ENCODE measurements at places on chromosomes 1 and 21.

DNA sequence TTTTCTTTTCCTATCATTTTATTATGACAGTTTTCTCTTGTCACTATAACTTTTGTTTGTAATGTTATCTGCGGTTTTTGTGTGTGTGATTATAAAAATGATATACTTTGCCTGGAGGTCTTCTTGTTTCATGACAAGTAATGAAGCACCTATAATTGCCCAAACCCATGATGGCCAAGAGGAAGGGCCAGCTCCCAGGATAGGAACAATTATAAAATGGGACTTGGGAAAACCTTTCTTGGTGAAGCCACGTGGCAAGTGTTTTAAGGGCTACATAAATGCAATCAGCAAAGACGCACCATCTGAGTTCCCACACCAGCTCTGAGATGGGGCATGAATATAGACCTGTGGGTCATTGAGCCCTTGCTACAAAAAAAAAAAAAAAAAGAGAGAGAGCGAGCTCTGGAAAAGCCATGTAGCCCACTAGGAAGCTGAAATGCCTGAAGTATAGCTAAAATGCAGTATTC, 462.6 kb upstream of the RUNX1 start:
- no peak for ATAC-seq

DNA sequence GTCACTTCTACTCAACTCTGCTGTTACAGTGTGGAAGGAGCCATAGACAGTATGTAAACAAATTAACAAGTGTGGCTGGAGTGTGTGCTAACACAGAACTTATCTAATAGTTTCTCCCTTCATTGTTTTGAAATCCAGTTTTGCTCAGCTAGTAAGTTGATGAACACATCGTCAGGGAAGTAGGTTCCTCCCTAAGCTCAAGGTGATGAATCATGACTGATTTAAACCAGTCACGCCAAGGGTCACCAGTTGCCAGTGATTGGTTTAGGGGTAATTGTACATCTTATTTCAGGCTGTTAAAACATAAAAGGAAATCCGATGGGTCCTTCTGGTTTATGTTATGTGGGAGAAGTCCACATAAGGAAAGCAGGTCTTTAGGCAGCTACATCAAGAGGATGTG, 97.0 kb upstream of the CHODL start:
- ATAC-seq: no peak

- ATAC-seq: no peak
Observed at GRCh38 chr1:53736290-53736689, 2.7 kb downstream of the GLIS1 start.

- no peak for ATAC-seq
Observed at GRCh38 chr1:180151508-180151907, 3.2 kb upstream of the QSOX1 start.

GRCh38 chr1:166176416-166176815, 9.6 kb upstream of the FAM78B start:
- ATAC-seq: no peak

- ATAC-seq: no peak
Observed at GRCh38 chr1:198883184-198883583, 244.3 kb downstream of the PTPRC start.

DNA sequence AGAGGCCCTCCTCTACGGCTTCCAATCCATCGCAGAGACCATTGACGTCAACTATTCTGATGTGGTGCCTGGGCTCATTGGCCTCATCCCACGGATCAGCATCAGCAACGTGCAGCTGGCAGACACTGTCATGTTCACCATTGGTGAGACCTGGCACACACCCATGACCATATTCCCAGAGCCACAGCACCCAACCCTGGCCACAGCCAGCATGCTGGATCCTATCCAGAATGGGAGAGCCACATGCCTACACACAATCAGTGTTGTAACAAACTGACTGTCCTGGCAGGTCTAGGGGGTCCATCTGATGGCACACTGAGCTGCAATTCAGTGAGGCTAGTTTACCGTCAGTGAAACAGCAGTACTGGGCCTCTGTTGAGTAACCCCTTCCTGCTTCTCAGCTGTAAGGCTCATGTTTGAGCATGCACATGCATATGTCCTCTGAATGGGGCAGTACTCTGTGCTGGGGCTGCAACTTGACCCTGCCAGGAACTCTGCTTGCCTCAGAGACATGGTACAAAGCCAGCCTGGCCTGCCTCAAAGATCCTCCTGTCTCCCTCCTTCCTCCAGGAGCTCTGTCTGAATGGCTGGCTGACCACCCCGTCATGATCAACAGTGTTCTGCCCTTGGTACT, 10.8 kb downstream of the IPO13 start:
- ATAC-seq: no peak

DNA sequence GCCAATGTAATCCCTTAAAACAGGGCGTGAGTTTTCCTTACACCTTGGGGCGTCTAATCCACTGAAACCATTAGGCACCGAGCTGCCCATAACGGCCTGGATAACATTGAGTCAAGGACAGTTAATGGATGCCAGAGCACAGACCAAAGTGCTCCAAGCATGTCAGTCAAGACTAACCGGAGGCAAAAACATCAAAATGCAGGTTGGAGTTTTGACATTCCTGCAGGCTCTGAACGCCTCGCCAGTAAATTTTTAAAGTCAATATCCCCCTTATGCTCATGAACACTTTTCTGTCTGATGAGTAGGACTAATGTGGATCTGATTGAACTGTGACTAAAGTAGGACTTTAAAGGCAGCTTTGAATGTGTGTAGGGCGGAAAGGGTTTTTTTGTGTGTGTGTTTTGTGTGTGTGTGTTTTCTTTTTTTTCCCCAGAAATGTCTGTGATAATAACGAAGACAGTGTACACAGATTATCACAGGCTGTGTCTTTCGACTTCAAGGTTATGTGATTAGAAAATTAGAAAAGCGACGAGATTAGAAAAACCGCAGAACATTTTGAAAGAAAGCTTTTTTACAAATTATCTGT, 194.2 kb upstream of the PROX1 start:
- no peak for ATAC-seq

GRCh38 chr1:97758541-97759057, 162.2 kb downstream of the DPYD start:
- ATAC-seq: no peak

DNA sequence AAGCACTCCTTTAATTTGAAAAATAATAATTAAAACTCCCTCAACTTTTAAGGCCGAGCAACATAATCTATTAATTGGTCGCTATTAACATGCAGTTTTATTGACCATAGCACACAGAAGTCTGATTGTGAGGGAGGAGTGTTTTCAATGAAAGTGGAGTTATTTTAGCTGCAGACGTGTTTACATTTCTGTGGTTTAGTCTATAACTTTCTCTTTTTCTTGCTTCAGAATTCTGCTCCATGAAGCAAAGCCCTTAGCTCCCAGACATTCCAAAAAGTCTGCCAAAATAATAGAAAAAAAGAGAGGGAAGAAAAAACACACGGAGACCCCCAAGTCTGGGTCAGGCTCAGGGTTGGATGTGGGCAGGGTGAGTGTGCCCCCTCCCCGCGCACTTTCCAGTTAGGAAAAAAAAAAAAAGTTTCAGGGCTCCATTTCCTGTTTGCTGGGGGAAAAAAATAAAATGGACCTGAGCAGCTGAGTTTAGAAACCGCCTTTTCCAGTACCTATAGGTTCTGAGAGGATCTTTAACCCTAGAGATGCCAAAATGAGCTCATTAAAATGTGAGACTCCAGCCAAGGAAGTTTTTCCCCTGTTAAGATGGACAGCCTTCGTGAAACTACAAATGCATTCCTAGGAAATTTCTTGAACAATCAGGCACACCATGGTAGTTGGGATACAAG, 143.7 kb upstream of the ETS2 start:
- ATAC-seq: no peak

GRCh38 chr1:41872074-41872473, 46.6 kb downstream of the HIVEP3 start:
- no peak for ATAC-seq

GRCh38 chr1:93653656-93654055, 28.0 kb downstream of the BCAR3 start:
- no peak for ATAC-seq

DNA sequence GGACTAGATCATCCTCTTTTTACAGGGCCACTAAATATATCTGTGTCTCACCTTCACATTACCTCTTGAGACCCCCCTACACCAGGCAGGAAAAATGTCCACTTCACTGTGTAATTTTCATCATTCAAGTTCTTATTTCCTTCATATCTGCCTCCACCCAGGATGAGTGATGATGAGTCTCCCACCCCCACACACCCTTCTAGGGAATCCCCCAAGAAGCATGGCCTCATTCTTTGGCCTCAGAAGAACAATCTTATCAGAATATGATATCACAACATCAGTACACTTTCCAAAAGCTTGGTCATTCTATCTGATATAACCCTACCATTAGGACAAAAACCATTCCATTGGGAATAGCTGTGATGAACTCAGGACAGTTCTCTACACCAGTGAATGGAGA, 170.3 kb upstream of the DUSP10 start:
- no peak for ATAC-seq

- no peak for ATAC-seq
Observed at GRCh38 chr21:32424191-32424535, 11.7 kb downstream of the EVA1C start.
